Stimulated activated CD4-positive, alpha-beta T cell treated with anti-CD3 and anti-CD28 coated beads, Interleukin-15, amount 100 ng/mL, for 1 hour (primary cell): ENCODE measurements at places on chromosomes 4 and X.

GRCh38 chr4:118783887-118784286, 52.0 kb downstream of the SEC24D start:
- no peak for DNase-seq

GRCh38 chrX:134183665-134184064, 53.3 kb upstream of the CCDC160 start:
- no peak for DNase-seq

DNA sequence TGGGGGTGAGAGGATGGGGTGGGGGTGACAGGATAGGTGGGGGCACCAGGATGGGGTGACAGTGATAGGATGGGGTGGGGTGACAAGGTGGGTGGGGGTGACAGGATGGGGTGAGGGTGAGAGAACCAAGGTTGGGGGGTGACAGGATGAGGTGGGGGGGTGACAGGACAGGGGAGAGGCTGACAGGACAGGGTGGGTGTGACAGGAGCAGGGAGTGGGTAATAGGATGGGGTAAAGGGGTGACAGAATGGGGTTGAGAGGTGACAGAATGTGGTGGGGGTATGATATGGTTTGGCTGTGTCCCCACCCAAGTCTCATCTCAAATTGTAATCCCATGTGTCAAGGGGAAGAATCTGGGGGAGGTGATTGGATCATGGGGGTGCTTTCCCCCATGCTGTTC, 26.0 kb downstream of the RNF212 start:
- DNase-seq = no peak

DNA sequence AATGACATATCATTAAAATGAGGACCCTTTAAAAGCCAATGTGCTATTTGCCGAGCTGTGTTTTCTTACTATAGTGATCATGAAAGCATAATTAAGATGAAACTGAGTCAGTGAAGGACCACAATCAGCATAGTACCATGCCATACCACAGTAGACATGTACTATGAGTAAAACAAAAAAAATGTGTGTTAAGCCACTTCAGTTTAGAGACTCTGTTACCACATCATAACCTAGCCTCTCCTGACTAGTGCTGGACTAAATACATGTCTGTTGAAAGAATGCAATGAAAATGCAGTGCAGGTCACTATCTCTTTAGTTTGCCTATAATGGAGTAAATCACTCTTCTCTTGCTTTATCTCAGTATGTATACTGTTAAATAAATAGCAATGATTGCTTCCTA, 12.3 kb upstream of the DDX53 start:
- DNase-seq = no peak

DNA sequence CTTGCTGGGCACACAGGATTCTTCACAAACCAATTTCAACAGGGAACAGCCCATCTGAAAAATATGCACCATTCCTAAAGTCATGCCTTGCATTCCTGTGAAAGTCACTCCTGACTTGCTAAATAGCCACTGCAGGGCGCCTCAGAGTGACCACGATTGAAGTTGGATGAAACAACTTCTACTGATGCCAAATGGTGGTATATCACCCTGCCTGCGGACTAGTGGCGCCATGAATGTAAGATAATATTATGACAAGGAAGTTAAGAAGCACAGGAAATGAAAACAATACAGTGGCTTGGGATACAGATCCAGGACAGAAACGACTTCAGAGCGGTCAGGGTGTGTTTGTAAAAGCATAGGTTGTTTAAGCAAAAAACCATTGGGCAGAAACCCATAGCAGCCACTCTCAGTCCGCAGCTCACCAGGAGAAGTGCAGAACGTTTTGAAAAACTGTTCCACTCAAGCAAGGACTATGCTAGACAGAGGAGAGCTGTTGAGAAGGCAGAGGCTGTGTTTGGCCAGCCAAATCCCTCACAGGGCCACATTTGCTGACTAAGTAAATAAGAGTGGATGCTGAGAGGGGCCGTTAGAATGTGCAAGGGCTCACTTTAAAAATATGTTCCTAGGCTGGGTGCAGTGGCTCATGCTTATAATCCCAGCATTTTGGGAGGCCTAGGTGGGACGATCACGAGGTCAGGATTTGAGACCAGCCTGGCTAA, 250.4 kb downstream of the PTTG2 start:
- DNase-seq = no peak

DNA sequence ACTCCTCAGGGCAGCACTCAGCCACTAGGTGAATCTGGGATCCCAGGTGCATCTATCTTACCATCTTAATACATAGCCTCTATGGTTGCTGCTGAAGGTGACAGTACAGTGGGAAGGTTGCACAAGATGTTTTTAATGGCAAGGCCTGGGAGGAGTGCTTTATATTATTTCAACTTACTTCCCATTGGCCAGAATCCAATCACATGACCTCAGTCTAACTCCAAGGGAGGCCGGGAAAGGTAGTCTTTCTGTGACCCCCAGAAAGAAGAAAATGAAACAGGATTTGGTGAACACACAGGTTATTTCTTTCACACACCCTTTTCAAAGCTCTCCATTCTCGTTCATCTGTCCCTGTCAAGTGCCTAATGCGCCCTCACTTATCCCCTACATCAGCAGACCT, 189.1 kb upstream of the ATP6AP2 start:
- no peak for DNase-seq

GRCh38 chrX:154417157-154417556, 5.8 kb downstream of the TAFAZZIN start:
- DNase-seq = no peak

GRCh38 chr4:150237110-150237872, 159.0 kb downstream of the DCLK2 start:
- DNase-seq = no peak

GRCh38 chr4:53463340-53463739, 85.9 kb downstream of the FIP1L1 start:
- DNase-seq = no peak

DNA sequence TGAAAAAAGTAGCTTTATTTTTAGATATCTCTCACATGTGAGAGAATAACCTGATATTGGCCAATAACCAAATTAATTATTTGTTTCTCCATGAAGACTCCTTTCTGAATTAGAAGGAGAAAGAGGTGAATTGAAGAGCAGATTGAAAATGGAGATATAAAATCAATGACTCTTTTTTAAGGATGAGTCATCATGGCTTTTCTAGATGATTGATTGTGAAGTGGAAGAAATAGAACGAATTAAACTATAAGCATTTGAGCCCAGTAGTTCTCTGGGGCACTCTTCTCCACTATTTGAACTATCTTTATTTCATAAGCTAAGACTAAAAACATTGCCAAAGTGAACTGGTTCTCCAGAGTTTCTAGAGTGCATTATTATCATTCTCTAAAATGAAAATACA, 137.2 kb upstream of the EDNRA start:
- no peak for DNase-seq

GRCh38 chr4:139416073-139416673, 37.7 kb upstream of the RAB33B start:
- DNase-seq = no peak

- no peak for DNase-seq
Observed at GRCh38 chrX:38701073-38701472, 100.2 kb upstream of the MID1IP1 start.

DNA sequence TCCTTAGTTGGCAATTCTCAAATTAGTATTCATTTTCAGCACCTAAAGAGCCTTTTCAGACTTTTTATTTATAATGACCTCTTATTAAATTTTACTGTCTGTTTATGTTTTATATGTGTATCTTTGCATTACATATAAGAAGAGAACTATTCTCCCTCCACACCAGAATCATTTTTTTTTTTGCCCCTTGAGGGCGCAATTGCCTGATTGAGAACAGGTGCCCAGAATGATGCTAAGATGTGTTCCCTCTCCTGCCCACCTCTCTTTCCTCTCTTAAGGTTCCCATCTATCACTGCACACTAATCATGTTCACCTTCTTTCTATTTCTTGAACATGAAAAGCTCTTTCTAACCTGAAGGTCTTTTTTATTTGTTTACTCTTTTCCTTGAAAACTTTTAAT, 44.2 kb upstream of the ADAM29 start:
- no peak for DNase-seq

GRCh38 chr4:76381986-76382385, 39.0 kb downstream of the CCDC158 start:
- no peak for DNase-seq

DNA sequence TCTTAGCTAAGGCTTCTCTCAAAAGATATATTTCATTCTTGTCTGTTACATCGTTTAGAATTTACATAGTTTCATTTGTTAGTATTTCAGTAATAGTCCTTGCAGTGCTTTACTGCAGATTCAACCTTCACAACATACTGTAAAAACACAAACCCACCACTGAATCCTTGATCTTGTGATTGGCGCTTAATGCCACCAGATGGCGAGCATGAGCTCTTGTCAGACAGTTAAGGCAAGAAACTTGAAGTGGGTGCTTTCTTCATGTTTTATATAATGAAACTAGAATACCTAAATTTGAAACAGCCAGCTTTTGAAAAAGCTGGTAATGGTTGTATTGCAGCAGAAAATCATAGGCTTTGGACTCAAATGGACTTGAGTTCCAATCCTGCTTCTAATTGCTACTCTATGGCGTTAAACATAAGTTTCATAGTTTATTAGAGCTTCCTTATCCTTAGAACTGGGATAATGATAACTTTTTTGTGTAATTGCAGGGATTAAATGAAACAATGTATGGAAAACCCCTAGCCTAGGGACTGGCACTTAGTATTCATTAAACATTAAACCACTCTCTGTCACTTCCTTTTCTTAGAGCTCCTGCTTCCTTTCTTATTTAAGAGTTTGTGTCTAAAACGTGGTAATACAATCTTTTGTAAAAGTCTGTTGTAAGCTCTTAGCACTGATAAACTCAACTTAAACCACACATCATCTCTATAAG, 95.1 kb downstream of the USP9X start:
- no peak for DNase-seq

DNA sequence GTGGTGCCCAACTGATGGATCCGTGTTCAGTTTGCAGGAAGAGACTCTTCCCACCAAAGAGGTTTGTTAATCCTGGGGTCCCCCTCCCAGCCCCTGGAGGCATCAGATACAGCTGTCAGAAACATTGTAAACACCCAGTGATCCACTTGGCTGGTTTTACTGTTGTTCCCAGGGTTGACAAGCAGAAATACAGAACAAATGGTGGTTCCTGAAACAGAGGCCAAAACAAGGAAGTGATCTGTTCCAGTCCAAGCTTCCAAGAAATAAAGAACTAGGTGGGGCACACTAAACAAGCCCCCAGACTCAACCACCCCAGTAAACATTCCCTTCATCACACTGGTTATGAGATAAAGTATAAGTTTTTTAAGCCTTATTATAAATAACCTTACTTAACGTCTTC, 1.4 kb downstream of the TMLHE start:
- no peak for DNase-seq

- peak; percentile 42 for DNase-seq
Observed at GRCh38 chr4:163544407-163545038, 50.0 kb downstream of the TMA16 start.

DNA sequence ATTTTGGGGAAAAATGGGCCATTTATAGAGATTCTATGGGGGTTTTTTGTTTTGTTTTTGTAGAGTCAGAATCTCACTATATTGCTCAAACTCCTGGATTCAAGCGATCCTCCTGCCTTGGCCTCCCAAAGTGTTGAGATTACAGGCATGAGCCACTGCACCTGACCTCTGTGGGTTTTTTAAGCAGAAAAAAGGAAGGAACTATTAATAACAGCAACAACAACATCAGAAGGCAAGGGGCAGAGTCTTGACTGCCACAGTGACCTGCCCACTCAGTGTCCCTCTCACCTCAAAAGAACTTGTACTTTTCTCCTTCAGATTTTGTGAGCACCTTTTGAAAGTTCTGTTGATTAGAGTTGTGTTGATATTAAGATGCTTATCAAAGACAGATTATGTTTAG, 48.1 kb downstream of the FNIP2 start:
- DNase-seq = no peak

GRCh38 chrX:67523932-67524331, 19.9 kb upstream of the AR start:
- no peak for DNase-seq
